Foreskin keratinocyte (primary cell): ENCODE measurements at places on chromosomes 16 and 17. TPM values are rescaled to one million over a fixed set of nuclear protein-coding genes. Genes with fewer than 3 reads are reported as not detected.

DNA sequence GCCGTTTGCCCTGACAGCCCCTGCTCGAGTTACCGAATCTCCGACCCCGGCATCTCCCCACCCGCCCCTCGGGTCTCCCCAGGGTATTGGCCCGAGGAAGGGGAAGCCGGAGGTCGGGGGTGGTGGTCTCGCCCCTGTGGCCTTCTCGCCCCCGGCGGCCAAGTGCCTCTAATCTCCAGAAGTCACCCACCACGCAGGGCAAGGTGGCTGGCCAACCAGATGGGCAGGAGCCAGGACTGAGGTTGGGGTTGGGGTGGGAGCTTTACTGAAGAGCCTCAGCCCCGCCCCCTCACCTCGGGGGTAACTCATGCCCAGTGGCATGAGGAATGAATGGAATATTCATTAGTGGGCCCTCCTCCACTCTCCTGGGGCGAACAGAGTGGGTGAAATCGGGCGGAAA lies 637 bp downstream of the DHRS11 start:
- peak; percentile 6 for DNase-seq

DNA sequence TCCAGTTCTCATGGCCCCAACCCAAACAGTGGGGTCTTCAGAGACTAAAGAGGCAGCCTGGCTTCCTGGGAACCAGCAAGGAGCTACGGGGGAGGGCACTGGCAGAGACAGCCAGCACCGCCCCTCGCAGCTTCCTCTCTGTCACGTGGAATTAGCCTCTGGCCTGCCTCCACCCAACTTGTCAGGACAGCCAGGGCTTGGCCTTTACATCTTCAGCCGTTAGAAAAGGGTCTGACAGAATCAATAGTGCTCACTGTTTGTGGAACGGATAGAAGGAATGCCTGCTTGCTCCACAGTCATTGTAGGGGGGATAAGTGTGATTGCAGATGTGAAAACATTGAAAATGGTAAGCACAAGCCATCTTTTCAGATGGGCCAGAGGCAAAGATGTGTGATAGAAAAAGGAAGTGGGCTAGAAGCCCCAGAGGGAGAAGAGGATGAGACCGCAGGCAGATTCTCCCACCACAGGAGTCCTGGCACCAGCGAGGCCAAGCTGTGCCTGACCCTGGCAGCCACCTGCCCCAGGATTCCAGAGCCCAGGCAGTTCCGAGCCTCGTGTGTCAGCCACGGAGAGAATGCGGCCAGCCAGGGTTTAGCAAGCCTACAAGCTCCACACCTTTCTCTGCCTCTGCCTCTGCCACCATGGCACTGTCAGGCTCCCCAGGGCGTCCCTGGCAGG lies 18.6 kb downstream of the GRIN2C start:
- no peak for DNase-seq

The EVPLL gene
- polyA plus RNA-seq: 0.07 and 0.15 TPM in 2 replicates

- DNase-seq: no peak
Measured at GRCh38 chr16:87062569-87063442, 254.4 kb downstream of the C16orf95 start.

- DNase-seq: no peak
Measured at GRCh38 chr16:87271256-87271655, 45.9 kb downstream of the C16orf95 start.

DNA sequence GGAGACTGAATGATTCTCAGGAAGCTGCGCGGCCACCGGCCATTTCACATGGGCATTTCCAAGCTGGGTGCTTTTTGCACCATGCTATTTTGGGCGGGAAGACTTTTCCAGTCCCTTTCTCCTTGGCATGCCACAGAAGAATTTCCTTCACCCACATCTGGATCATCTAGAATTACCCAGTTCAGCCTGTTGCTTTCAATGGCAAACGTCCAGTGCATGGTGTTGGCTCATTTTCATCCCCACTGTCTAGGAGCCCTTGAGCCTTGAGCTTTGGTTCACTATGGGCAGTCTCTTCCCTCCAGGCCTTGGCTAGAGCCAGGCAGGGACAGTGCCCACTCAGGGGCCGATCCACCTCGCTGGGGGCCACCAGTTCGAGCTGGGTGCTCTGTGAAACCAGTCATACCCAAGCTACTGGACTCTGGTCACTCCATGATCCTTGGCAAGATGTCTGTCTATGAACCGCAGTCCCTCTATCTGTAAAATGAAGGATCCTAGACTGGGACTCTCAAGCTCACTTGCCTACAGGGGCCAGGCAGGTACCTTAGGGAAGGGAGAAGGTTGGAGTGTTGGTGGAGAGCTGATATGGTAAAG lies 71.1 kb downstream of the CYLD start:
- no peak for DNase-seq

GRCh38 chr16:74896389-74897370 lies 88.2 kb downstream of the WDR59 start:
- DNase-seq: peak; percentile 64

The C16orf87 gene
- 6.3 and 6.8 TPM in 2 replicates for polyA plus RNA-seq

GRCh38 chr17:55624772-55625433 lies 97.8 kb downstream of the TMEM100 start:
- no peak for DNase-seq

DNA sequence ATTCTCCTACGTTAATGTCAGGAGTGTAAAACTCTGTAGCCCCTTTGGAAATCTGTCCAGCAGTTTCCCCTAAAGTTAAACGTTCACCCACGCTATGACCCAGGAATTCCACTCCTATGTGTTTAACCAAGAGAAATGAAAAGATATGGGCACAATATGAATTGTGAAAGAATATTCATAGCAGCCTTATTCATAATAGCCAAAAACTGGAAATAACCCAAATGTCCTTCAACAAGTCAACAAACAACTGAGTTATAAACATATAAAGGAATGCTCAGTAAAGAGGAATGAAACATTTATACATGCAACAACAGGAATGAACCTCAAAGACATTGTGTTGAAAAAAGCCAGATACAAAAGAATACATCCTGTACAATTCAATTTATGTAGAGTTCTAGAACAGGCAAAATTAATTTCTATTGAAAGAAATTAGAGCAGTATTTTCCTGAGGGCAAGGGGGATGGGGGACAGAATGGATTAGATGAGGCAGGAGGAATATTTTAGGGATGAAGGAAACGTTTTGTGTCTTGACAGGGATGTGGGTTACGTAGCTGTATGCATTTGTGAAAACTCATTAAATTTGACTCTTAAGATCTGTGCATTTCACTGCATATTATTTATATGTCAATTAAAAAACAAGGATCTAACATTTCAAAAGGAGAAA lies 286.7 kb upstream of the CDH5 start:
- DNase-seq: no peak

GRCh38 chr17:77373299-77374169 lies 232.8 kb downstream of the SEC14L1 start:
- no peak for DNase-seq

GRCh38 chr16:28181515-28181914 lies 30.2 kb downstream of the XPO6 start:
- DNase-seq: peak; percentile 78

DNA sequence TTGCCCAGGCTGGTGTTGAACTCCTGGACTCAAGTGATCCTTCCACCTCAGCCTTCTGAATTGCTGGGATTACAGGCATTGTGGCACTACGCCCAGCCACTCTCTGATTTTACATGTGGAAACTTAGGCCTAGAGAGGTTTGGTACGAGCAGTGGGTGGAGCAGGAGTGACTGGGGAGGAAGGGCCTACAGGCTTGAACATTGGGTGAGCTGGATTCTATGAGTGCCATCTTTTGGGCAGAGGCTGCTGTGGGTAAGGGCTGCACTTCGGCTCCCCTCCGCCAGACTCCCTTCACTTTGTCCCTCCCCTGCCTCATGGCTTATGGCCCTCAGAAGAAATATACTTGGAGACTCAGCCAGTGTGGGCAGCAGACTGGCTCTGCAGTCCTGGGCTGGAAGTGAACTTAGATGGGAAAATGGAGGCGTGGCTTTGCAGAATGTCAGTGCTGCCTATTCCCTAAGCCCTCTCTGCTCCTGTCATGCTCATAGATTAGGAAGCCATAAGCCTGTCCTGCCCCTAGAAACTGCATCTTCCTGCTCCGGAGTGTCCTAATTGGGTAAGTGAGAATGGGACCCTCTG lies 9.5 kb upstream of the MRC2 start:
- DNase-seq: no peak

- no peak for DNase-seq
Measured at GRCh38 chr16:57268804-57269800, 15.4 kb downstream of the PLLP start.
